ENCODE measurements at places on chromosomes 2 and 18.

- no peak for DNase-seq
Measured at GRCh38 chr2:129912066-129912820, 67.2 kb upstream of the RAB6C start.

DNA sequence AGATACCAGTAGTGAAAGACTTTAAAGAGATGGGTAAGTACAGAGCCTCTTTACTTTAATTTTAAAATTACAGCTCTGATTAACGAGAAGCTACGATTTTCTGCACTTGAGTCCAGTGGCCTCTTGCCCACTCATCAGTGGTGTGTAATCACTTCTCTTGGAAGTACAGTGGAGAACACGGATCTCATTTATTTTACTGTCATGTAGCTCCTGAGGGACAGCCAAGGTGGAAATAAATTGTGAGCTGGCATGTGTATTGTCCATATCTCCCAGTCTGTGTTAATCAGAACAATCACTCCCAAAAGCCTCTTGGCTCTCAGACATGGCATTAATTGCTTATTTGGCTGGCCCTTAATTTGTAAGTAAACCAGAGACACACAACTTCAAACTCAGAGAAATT, 69.4 kb downstream of the LOXHD1 start:
- no peak for DNase-seq

DNA sequence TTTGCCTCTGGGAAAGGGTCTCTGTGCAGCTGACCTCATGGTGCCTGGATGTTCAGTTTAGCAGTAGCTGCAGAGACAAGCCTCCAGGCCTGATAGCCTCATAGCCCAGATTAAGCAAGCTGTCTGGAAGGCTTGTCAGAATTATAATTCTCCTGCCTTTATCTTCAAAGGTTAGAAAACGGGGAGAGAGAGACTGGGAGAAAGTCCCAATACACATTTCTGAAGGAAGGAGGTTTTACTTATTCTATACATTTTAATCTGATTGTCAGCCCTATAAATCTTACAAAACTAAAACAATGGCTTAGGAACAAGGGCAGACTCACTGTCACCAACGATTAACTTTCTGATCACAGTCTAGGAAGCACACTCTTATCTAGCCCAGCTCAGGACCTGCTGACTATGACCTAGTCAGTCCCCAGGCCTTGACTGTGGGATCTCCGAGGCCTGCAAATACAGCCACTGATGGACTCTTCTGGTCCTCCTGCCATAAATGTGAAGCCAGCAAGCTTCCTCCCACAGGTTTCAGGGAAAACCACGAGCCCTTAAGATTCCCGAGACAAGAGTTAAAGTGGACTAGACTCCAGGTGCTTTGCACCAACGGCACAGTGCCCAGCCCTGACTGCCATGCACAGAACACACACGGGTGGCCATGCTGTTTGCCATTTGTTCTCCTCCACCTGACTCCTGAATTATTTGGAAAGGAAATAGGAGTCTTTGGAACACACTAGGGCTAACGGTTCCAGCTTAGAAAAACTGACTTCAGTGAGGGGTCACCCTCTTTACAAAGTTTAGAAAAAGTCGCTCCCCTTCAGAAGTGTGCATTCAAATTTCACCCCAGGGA, 111.4 kb upstream of the SMAD7 start:
- no peak for DNase-seq

- no peak for DNase-seq
Measured at GRCh38 chr2:157839162-157839801, 36.8 kb downstream of the ACVR1 start.

DNA sequence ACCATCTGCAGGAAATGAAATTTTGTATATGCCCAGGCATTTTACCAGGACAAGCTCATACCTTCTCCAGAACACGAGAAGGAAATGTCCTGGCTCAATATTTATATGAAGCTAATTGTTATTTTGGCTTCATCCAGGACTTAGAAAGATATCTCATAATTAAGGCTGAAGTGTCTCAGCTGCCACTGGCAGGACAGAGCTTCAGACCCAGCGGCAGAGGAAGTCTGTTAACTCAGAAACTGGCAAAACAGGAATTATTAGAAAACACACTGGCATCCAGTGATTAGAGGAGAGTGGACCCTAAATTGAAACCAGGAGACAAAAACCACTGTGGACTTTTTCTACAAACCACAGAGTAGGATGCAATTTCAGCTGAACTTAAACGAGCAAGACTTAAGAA, 329.7 kb downstream of the CYRIA start:
- no peak for DNase-seq

- DNase-seq = no peak
Measured at GRCh38 chr2:224213396-224213795, 174.3 kb upstream of the SERPINE2 start.

GRCh38 chr2:173961346-173961705, 3.8 kb downstream of the SP3 start:
- no peak for DNase-seq
